ENCODE measurements at places on chromosomes 1 and 21.

GRCh38 chr1:119329541-119330461, 38.8 kb upstream of the HAO2 start:
- DNase-seq, result no peak

GRCh38 chr1:152836870-152837269, 5.8 kb upstream of the LCE6A start:
- DNase-seq, result no peak

DNA sequence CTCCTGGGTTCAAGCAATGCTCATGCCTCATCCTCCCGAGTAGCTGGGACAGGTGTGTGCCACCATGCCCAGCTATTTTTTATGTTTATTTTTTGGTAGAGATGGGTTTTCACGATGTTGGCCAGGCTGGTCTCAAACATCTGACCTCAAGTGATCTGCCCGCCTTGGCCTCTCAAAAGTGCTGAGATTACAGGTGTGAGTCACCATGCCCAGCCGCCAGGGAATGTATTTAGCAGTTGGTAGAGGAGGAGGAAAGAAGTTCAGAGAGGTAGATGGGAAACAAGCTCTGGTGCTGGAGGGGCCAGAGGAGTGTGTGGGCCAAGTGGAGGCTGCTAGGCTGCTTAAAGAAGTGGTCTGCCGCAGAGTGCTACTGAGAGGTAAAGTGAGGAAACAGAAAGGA, 6.0 kb downstream of the DOP1B start:
- no peak for DNase-seq

- DNase-seq, result no peak
These were observed 79.6 kb upstream of the PPM1J start for GRCh38 chr1:112794654-112795239.

- no peak for DNase-seq
These were observed 1.6 kb downstream of the THBS3 start for GRCh38 chr1:155205969-155206593.

DNA sequence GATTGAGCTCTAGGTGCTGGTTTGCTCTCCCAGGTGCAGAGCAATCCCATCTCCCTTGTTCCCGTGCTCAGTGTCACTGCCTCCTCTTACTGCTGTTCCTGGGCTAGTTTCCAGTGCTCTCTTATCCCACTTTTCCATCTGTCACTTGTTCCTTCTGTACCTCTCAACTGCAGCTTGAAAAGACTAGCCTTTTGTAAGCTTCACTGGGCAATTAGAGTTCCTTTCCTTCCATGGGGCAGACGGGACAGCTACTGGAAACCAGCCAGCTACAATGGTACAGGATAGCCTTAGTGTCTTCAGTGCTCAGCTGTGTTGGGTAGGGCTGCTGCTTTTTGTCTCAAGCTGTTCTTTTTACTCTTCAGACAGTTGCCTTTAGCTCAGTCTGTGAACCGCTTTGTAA, 31.6 kb downstream of the AGT start:
- DNase-seq, result no peak

DNA sequence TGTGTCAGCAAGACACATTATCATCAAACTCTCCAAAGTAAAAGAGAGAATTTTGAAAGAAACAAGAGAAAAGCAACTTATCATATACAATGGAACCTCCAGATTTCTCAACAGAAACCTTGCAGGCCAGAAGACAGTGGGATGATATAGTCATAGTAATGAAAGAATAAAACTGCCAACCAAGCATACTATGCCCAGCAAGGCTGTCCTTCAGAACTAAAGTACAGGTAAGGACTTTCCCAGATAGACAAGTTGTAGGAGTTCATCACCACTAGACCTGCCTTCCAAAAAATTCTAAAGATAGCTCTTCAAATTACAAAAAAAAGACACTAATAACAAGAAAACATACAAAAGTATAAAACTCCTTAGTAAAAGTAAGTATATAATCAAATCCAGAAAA, 33.2 kb upstream of the FOXD3 start:
- DNase-seq, result no peak

GRCh38 chr1:224519874-224520273, 85.3 kb upstream of the WDR26 start:
- DNase-seq, result no peak

DNA sequence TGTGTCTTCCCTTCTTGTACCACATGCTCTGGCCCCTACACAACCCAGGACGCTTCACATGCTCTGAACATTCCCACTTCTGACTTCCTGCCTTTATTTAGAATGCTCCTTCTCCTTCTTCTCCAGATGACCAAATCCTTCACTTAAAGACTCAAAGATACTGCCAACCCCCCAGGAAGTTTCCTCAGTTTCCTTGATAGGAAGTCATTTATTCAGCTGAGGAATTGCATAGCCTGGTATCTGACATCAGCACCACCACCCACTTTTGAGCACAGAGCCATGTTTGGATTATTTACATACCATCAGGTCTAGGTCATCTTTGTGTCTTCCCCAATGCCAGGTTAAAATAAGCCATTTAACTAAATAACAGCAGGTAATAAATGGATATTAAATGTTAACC, 42.4 kb downstream of the GFI1 start:
- no peak for DNase-seq

- DNase-seq, result no peak
These were observed 11.4 kb downstream of the FLG2 start for GRCh38 chr1:152348447-152348846.

GRCh38 chr1:23044035-23044434, 24.8 kb downstream of the KDM1A start:
- no peak for DNase-seq
